Uterus (tissue), 4 donors: ENCODE measurements at places on chromosomes 1 and 21.

- no peak for DNase-seq
Observed at GRCh38 chr1:44713321-44713781, 17.6 kb downstream of the RNU5D-1 start.

GRCh38 chr1:228851193-228851592, 115.9 kb downstream of the RHOU start:
- DNase-seq, result no peak

- DNase-seq, result no peak
Observed at GRCh38 chr1:25537153-25537831, 6.1 kb upstream of the LDLRAP1 start.

- no peak for DNase-seq
Observed at GRCh38 chr1:183903101-183903500, 98.2 kb downstream of the RGL1 start.
